ENCODE measurements at places on chromosomes 6 and 20. TPM values are rescaled to one million over a fixed set of nuclear protein-coding genes. Genes with fewer than 3 reads are reported as not detected.

Gene CGAS
- 21.4 TPM for total RNA-seq

- DNase-seq = no peak
Measured at GRCh38 chr20:41833739-41834138, 215.6 kb upstream of the CHD6 start.

DNA sequence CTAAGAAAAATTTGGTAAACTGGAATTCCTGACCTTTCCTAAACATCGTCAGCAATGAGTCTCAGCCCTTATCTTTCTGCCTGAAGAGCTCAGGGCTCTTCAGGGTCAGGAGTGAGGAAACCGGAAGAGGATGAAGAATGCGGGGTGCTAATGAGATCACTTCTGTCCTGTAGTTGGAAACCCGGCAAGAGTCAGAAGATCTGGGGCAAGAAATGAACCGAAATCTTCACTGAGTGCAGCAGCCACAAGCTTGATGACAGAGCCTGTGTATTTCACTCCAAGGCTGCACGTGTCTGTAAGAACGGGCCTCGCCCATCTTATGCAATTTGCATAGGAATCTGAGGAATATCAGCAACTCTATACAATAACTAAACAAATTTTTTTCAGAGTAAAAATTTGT, 60.4 kb upstream of the QKI start:
- no peak for DNase-seq

DNA sequence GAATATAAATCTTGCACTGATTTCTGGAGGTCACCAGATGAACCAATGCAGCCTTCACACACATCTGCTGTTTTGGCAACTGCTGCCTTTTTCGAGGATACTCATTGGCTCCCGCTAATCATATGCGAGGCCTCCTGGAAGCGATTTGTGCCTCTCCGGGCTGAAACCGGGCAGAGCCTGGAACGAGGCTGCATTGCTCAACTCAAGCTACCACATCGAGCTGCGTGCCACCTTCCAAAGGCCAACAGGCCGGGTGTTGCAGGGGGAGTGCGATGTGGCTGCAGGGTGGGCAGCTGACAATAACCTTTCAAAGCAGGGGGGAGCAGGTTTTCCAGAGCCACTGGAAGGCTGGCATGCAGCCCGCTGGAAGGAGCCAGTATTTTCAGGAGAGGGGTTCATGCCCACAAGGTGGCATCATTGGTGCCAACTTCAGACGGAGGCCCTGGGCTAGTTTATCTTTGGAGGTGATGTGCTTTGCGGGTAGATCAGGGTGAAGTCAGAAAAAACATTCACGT, 122.6 kb upstream of the IFNGR1 start:
- peak; percentile 68 for DNase-seq

GRCh38 chr6:32255199-32256153, 31.6 kb upstream of the NOTCH4 start:
- DNase-seq = peak; percentile 81
